Activated CD8-positive, alpha-beta memory T cell treated with anti-CD3 and anti-CD28 coated beads for 4 hours (primary cell): ENCODE measurements at places on chromosomes 2 and 18.

DNA sequence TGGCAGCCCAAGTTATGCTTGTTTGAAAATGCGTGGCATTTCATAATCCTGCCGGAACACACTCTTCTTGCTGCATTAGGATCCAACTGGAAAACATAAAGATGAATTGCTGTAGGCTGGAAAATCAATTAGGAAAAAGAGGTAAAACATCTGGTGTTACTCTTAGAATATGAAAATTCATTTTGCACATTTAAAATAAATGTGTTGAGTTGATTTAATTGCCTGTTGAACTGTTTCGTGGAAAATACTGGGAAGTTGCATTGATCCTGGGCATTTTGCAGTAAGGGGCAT is 4.1 kb downstream of the RHOB start:
- DNase-seq, result no peak

DNA sequence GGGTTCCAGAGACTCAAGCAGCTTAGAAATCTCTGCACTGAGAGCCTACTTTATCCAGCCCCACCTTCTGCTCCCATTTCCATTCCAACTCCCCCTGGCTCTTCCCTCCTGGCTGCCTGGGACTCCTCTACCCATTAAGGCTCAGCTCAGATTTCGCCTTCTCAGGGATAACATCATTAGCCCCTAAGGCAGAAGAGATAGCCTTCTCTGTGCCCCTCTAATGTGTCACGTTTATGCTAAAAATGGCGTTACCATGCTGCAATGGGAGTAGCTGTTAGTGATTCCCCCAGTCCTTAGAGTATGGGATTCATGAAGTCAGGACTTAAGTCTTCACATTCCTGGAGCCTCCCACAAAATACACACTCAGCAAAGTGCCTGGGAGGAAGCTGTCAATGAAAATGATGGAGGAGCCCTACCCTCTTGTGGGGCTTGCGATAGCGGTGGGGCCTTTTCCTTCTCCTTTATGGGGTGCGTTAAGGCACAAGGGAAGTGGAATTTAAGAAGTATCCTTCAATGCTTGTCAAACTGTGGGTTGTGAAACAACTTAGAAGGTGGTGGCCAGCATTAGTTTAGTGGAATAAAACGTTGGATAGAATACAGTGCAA is 144.7 kb upstream of the COPS8 start:
- DNase-seq, result no peak

DNA sequence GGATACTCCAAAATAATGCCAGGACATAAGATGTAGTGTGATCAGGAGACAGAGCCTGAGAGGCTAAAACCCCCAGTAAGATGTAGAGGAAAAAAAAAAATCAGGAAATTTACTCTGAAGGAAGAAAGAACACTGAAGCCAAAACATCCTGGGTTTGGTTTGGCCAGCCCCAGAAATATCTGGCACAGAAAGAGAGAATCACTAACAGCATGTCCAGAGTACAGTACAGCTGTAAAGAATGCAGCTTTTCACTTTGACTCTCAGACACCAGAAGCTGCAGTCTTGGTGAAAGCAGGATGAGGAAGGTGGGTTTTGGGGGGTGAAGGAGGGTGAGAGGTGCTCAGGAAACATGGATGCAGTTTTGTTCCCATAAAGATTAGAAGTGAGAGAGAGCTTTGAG is 1577.7 kb upstream of the ACVR2A start:
- no peak for DNase-seq

DNA sequence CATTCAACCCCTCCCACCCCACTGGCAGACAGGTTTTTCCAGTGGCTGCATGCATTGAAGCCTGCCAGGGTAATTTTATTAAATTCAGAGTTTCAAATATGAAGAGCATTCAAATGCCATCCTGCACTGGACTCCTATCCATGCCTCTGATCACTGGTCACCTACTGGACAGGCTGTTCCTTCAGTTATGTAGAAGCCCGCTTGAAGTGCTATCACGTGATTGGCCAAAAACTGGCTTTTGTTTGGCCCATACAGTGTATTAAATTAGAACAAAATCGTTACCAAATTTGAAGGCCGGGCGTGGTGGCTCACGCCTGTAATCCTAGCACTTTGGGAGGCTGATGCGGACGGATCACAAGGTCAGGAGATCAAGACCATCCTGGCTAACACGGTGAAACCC is 464.1 kb downstream of the TSN start:
- DNase-seq, result no peak

DNA sequence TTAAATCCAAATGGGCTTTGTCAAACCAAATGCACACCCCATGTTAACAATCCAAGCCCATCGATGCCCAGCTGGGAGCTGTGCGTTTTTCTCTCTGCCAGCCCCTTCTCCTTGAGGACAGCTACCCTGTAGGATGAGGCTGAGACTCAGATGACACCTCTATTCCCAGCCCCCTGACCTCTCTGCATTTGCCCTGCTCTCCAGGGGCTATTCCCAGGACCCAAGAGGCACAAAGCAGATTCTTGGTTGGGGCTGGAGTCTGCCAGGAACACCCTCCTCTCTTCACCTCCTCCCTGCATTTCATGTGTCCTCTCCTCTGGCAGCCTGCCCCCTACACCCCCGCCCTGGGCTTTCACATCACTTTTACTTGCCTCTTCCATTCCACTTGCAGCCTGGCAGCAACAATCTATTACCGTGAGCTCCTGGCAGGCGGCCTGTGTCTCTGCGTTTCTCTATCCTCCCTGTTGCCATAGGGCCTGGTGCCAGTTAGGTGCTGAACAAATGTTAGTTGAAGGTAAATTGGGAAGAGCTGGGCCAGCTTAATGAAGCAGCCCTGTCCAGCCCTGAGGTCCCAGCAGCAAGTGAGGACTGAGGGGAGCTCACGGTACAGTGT is 51.8 kb downstream of the ADD2 start:
- no peak for DNase-seq
